ENCODE measurements at places on chromosomes 1 and 21.
A peak's percentile ranks its signal among the peaks of the same experiment; 100 is the strongest.

- DNase-seq, result no peak
Observed at GRCh38 chr1:164635059-164635802, 76.2 kb downstream of the PBX1 start.

- no peak for DNase-seq
Observed at GRCh38 chr1:56397811-56398231, 181.5 kb downstream of the PLPP3 start.

DNA sequence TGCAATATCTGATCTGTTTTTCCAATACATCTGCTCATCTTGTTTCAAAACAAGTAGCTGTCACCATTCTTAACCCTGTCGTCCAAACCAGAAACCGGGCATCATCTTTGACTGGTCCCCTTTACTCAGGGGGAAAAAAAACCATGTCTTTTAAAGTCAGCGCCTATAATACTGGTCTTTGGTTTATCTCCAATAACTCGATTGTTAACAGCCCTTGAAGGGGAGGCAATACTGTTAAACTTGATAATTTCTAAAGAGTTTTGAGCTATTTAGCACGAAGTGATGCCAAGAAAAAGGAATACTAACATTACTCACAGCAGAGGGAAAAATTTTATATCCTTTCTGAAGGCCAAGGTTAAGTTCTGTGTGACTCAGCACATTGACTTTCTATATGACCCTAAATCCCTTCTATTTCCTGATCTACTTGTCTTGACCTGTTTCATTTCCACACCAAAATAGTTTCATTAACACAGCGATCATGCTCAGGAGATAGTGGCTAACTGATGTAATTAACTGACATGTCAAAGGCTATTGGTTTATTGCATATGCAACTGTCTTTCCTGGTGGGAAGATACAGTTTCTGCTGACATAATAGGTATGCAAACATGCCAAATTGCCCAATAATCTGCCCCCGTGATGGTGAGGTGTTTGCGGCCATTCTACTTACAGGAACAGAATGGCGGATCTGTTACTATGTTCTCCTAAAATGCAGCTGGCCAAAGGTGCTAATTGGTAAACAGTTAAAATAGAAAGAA is 59.1 kb downstream of the NFIA start:
- DNase-seq, result peak; percentile 31

DNA sequence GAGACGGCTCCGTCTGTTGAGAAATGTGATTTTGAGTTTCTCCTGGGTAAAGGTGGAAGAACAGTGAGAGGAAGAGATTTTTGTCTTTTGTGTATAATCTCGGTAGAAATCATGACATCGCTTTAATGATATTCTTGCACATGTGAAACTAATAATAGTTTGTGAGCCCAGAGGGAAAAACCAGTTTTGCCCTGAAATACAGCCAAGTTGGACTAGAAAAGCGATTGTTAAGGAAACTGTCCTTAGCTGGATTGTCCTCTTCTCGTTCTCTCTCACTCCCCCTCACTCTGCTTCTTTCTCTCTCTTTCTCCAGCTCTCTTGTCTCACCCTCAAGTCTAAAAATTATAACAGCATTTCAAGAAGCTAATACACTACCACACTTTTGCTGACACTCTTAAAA is 17.1 kb downstream of the KCNJ6 start:
- peak; percentile 31 for DNase-seq

- no peak for DNase-seq
Observed at GRCh38 chr1:81437649-81438048, 363.1 kb upstream of the ADGRL2 start.

GRCh38 chr1:34408011-34408410 is 231.3 kb downstream of the C1orf94 start:
- no peak for DNase-seq

DNA sequence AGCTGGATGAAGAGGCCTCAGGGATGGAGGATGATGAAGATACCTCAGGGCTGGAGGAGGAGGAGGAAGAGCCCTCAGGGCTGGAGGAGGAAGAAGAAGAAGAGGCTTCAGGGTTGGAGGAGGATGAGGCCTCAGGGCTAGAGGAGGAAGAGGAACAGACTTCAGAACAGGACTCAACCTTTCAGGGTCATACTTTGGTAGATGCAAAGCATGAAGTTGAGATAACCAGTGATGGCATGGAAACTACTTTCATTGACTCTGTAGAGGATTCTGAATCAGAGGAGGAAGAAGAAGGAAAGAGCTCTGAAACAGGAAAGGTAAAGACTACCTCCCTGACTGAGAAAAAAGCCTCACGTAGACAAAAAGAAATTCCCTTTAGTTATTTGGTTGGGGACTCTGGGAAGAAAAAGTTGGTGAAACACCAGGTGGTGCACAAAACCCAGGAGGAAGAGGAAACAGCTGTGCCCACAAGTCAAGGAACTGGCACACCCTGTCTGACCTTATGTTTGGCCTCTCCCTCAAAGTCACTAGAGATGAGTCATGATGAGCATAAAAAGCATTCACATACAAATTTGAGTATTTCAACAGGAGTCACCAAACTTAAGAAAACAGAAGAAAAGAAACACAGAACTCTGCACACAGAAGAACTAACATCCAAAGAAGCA is 15.4 kb downstream of the L1TD1 start:
- DNase-seq, result no peak

GRCh38 chr1:152169366-152170025 is 10.5 kb upstream of the RPTN start:
- DNase-seq, result no peak

DNA sequence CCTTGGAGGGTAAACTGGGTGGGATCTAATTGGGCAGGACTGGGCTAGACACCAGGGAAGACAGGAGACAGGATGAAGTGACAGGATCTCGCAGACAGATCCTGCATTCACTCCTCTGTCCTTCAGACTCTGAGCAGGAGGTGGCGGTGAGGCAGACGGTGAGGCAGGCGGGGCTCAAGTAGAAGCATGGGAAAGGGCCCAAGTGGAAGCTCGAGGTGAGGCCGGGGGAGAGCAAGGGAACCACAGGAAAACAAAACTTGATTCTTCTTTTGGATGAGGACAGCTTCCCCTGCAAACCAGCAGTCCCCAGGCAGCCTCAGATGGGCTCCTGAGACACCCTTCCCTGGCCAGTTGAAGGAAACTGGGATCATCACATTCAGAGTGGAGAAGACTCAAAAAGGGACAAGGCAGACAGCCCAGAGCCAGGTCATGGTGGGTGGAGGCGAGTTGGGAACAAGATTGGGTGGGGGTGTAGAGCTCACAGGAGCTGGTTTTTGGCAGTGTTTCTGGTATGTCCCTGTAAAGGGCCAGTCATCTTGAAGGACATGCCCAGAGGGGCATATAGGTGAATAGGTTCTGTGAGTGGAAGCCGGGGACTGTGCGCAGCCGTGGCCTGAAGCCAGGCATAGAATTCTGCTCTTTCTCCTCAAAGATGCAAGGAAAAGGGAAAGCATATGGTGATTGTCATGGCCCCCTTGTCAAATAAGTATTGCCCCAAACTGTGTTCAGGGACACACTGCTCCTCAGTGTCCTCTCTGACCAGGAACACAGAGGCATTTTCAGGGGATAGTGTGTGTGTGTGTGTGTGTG is 18.0 kb downstream of the INKA2 start:
- DNase-seq, result no peak

DNA sequence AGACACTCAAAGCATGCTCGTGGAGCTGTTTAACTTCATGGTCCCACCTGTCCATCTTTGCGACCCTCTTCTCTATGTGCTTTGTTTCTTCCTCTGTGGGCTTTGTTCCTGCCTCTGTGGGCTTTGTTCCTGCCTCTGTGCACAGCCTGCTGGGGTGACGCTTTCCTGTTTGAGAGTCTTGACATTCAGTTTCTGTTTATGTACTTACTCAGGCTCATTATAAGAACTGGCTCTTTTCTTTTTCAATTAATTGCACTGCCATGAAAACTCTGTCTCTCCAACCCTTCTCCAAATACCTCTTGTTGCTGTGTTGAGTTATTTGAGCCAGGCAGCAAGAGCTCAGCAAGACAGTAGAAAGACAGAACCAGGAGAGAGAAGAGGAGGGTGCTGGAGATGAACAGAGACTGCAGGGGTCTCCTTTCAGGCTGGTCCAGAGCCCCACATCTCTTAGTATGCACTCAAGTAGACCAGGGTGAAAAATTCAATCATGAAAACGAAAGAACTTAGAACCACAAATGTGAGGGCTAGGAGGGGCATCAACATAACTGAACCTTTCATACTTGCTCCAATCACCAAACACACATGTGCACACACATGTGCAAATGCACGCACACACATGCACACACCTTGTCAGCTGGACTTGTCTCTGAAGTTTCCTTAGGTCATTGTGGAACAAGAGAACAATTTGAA is 88.3 kb upstream of the SGIP1 start:
- peak; percentile 17 for DNase-seq

DNA sequence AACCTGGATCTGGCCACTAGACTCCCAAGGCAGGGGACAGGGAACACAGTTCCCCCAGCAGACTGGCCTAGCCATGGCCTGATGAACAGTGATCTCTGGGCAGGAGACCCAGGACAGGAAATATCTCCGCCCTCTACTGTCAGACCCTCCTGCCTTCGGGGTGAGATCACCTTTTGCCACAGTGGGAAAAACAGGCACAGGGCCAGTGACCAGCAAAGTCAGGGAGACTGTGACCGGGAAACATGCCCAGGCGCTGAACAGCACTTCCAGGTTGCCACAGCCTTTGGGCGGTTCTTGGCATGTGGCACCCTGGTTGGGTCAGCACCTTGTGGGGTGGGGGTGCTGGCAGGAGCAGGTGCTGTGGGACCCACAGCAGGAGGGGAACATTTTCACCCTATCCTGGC is 8.9 kb upstream of the ZNF669 start:
- DNase-seq, result no peak

- DNase-seq, result no peak
Observed at GRCh38 chr1:172955161-172955815, 95.5 kb downstream of the TNFSF18 start.

- no peak for DNase-seq
Observed at GRCh38 chr21:19914028-19914427, 1084.2 kb upstream of the NCAM2 start.

- no peak for DNase-seq
Observed at GRCh38 chr1:204434116-204434755, 22.6 kb upstream of the PPP1R15B start.
